Activated naive CD4-positive, alpha-beta T cell treated with anti-CD3 and anti-CD28 coated beads, Interleukin-2, amount 50 U/mL, for 16 hours (primary cell): ENCODE measurements at places on chromosomes 2 and 18.
A peak's percentile ranks its signal among the peaks of the same experiment; 100 is the strongest.

DNA sequence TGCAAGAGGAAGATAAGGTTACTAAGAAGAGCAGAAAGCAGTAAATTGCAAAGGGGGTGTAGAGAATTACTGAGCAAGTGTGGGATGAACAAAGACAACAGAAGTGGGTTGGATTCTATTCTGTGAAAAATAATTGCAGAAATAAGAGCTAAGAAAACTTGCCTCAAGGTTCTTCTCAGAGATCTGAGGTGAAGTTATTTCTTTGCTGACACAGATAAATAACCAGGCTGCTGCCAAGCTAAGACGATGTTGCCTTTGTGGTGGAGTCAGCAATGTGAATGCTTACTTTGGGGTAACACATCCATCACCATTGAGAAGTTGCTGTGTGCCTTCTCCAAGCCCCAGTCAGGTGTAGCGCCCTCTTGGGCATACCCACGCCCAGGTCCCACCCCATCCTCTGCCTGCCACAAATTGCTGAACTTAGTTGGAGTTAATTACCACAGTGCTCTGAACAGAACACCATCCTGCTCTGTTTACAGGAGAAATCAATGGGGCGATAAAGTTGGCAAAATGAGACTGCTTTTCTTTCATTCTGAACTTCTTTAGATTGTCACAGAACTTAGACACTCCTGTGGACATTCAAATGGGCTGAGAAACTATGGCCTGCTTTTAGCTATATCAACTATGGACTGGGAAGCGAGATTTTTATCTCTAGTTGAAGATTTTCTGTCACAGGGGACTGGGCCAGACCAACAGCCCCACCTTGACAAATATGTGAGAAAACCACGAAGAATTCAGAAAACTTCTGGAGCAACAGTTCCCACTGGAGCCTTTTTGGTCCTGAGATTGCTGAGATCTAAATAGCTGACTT, 283.6 kb downstream of the TMX3 start:
- DNase-seq = no peak

DNA sequence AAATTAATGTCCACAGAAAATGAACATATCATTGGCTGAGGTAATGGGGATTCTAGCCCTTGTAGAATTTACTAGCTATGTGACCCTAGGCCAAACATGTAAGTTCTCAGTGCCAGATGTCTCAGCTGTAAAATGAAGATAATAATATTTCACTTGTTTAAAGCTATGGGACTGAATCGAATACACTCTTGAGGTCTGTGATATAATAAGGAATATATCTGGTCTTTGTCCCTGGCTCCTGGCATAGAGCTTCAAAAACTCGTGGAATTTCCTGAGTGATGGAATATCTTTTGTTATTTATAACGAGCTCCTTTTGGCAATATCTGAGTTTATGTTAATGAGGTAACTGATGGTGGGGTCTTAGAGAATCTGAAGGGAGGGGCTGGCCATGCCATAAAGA, 201.4 kb upstream of the CYP26B1 start:
- no peak for DNase-seq

GRCh38 chr2:60534052-60534685, 19.3 kb downstream of the BCL11A start:
- DNase-seq = no peak

DNA sequence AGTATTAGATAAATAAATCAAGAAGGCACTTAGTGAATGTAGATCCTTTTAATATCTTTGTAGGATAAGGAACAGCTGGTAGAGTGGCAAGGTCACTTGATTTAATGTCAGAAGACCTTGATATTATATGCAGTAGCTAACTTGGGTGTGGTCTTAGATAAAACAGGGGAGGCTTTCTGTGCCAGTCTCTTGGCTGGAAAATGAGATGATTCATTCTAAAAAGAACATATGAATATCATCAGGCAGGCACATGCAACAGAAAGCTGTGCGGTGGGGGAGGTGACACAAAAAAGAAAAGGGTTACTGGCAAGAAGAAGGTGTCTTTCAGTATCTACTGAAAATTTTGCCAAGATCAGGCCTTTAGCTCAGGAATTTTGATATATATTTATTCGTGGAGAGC, 931.7 kb upstream of the CELF4 start:
- DNase-seq = no peak

- no peak for DNase-seq
These were observed 142.7 kb downstream of the PRKCE start for GRCh38 chr2:45794134-45794617.

- DNase-seq = peak; percentile 34
These were observed 888 bp downstream of the VAMP5 start for GRCh38 chr2:85584857-85585780.

DNA sequence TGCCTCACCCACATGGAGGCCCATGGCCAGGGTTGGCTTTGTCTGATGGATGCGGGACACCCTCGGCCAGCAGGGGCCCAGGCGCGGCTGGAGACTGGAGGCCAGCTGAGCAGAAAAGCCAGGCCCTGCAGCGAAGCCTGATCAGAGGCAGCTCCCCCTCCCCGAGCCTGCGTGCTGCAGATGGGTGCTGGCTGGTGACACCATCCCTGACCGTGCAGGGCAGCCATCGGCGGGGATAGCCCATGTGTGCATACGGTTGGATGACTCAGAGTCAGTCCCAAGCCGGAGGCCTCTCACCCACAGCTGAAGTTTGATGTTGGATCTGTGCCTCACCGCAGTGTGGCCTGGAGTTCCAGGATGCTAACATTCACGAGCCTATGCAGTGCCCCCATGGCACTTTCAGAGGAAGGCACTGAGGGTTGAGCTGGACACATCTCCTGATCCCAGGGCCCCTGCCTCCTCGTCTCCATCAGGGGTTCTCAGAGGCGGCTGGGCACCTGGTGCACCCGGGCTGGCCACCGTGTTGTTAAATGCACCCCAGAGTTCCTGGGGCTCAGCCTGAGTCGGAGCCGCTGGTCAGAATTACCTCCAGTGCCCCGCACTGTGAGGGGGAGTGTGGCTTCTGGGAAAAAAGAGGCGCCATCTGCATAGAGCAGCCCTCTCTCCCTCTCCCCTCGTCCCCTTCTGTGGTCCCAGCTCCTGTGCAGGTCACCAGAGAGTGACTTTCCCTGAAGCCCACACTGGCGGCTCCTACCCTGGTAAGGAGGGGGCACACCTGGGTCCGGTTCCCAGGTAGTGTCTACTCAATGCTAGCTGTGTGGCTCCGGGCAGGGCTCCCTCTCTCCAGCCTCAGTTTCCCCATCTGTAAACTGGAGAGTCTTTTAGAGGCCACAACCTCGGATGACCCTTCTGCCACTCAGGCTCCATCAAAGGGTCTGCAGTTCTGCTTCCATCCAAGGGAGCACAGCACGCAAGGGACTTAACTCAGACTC, 19.4 kb upstream of the KIF1A start:
- no peak for DNase-seq

DNA sequence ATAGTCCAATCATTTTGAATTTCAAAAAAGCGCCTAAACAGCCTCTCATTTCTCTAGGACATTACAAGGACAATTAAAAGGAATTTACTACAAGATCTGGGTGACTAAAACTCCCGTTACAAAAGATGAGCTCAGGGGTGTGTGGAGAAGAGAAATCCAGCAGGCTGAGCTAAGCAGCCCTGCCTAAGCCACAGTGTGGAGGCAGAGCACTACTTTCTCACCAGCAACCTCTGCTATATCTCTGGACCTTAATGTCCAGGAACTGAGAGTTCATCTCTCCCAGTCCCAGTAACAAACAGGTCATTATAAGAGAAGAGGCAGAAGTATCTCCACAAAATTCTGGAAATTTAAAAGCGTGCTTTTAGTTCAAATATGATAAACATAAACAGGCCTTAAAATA, 18.9 kb upstream of the ANKRD62 start:
- DNase-seq = no peak
